Type B pancreatic cell (in vitro differentiated cells): ENCODE measurements at places on chromosomes 7 and 10.

GRCh38 chr7:137820156-137820555 is 26.6 kb downstream of the DGKI start:
- no peak for DNase-seq

DNA sequence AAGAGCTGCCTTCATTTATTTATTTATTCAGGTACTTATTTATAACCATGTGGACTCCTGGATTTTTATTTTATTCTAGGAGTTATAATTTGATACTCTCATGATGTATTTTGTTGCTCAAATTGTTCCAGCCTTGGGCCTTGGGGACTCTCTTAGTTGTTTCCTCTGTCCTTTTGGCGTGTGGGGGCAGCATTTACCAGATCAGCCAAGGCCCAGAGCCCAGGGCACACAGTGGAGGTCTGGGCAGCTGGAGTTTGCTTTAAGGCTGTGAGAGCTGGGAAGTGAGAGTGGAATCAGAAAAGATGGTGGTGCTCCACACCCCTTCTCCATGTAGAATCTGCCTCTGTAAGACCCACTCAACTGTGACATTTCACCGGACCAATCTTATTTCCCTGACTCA is 398.9 kb downstream of the RPS24 start:
- DNase-seq, result no peak

DNA sequence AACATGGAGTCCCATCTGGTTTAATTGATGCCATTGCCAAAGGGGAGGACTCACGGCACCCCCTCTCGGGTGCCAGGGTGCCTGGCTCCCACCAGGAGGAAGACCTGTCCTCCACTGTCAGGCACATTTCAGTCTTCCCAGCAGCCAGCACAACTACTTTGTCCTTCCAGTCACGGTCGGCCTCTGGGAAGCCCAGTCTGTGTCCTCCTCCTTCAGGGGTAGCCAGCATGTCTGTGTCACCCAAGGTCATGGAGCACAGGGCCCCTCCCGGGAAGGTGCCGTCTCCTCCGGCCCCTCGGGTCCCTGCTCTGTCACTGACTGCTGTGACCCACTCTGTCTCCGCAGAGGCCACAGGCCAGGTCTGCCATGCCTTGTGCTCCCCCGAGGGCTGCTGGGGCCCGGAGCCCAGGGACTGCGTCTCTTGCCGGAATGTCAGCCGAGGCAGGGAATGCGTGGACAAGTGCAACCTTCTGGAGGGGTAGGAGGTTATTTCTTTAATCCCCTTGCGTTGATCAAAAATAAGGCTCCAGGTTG is 142.4 kb downstream of the EGFR start:
- no peak for DNase-seq

- no peak for DNase-seq
Measured at GRCh38 chr7:107165341-107165740, 3.5 kb upstream of the HBP1 start.

GRCh38 chr10:117501460-117502035 is 41.0 kb upstream of the EMX2 start:
- no peak for DNase-seq

GRCh38 chr10:109968953-109969759 is 38.6 kb upstream of the ADD3 start:
- no peak for DNase-seq

DNA sequence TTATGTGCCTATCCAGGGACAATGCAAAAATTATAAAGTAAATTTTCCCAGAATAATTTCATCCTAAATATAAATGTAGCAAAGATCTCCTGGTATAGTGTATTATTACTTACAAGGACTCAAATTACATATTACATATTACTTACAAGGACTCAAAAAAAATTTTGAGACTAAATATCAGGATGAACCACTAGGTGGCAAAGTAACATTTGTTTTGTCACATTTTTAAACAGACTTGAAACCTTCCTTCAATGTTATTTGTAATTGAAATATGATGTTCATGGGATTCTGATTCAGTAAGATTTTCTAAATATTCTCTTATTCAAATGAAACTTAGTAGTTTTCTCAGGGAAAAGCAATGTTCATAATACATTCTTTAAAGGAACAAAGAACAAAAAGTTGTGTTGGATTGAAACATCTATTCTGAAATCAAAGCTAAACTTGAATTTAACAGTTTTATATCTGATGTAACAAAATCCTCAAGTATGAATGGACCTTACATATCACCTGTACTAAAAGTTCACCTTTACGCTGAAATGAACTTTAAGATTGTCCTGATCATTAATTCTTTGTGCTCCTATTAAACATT is 74.3 kb upstream of the GNAI1 start:
- DNase-seq, result no peak

DNA sequence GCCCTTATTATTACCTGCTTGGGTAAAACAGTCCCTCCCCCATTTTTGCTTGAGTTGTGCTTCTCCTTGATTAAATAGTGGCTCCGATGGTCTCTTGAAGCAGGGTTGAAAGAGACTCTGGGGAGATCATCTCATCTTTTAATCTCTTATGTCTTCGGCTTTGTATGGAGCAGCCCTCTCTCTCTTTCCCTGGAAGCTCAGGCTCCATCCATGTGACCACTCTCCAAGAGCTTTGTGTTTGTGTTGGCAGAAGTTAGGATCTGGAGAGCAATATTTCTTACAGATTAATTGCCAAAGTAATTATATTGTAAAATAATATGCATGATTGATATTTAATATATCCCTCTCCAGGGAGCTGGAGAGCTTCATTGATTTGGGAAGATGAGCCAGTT is 76.9 kb downstream of the LRRC4 start:
- DNase-seq, result no peak

GRCh38 chr7:38756521-38756920 is 125.3 kb upstream of the AMPH start:
- DNase-seq, result no peak

GRCh38 chr10:18738835-18739234 is 79.6 kb downstream of the ARL5B start:
- no peak for DNase-seq

GRCh38 chr10:81875467-81876252 is 666 bp downstream of the NRG3 start:
- DNase-seq, result no peak

GRCh38 chr7:117075934-117076333 is 122.6 kb downstream of the ST7 start:
- no peak for DNase-seq

DNA sequence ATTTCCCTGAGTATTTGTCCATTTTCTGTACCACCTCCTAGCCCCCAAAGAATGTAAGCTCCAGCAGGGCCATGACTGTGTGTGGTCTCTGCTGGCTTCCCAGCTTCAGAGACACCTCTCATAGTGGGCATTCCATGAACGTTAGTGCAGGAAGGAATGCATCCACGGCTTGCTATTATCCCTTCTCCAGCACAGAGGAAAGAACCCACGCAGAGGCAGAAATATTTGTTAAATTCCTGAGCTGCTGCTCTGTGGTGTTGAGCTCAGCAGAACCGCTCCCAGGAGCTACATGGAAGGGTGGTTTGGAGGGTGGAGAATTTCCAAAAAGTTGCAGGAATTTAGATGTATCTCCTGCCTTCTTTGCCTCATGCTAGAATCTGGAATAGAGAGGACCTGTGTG is 275.2 kb downstream of the POU6F2 start:
- no peak for DNase-seq

GRCh38 chr10:77827366-77827765 is 99.2 kb downstream of the DLG5 start:
- no peak for DNase-seq

GRCh38 chr10:43155741-43156140 is 17.5 kb downstream of the CSGALNACT2 start:
- no peak for DNase-seq

GRCh38 chr7:34756691-34757090 is 98.7 kb downstream of the NPSR1 start:
- no peak for DNase-seq

DNA sequence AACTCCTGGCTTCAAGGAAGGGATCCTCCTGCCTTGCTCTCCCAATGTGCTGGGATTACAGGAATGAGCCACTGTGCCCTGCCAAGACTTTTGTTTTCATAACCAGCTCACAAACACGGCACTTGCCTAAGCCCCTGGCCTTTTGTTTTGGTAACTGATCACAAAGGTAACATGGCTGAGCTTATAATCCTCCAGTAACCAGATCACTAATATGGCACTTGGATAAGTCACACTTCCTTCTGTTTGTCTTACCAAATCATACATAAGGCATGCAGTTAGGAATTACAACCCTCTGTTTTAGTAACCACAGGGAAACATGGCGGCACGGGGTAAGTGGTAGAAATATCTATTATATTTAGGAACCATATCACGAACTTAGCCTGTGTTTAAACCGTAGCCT is 577.1 kb downstream of the CALN1 start:
- no peak for DNase-seq

DNA sequence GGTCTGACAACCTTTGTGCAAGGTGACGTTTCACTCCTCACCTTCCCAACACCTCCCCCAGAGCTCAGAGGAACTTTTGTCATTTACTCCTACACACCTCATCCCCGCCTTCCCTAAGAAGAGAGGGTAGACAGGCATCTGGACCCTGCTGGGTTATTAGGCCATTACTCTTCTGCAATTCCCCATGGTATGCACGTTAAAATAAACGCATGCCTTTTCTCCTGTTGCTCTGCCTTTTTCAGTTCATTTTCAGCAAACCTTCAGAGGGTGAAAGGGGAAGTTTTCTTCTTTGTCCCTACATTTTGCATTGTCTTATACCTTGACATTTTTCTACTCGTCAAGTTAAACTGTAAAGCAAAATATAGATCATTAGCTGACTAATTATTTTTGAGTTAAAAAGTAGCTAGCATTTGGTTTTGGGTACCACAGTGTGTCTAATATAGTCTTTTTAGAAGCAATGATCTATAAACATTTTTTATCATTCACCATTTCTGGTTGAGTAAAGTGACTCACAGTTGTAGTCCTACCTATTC is 10.5 kb upstream of the EDRF1 start:
- no peak for DNase-seq

DNA sequence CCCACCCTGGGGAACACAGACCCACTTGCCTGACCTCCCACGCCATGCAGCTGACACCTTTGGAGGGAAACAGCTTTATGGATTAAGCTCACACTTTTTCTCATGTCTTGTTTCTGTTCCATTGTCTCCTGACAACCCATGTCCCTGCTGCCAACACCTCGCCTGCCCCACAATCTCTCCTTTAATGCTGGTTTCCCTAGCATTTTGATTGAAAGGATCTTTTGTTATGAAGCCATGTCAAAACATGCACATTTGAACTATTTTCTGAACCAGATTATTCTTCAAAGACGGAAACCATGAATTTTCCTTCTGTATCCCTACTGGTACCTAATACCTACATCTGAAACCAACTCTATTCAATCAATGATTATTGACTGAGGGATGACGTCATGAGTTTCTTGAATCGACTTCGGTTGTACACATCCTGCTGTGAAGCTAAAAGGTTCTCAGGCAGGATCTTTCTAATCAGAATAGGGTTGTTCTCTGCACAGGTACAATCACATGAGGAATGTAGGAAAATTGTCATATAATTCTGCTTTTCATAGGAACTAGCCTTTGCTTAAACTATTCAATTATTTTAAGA is 106.2 kb upstream of the NEBL start:
- DNase-seq, result no peak

GRCh38 chr7:101936223-101936610 is 118.8 kb downstream of the CUX1 start:
- no peak for DNase-seq

- no peak for DNase-seq
Measured at GRCh38 chr7:14286036-14286435, 296.6 kb upstream of the ETV1 start.

DNA sequence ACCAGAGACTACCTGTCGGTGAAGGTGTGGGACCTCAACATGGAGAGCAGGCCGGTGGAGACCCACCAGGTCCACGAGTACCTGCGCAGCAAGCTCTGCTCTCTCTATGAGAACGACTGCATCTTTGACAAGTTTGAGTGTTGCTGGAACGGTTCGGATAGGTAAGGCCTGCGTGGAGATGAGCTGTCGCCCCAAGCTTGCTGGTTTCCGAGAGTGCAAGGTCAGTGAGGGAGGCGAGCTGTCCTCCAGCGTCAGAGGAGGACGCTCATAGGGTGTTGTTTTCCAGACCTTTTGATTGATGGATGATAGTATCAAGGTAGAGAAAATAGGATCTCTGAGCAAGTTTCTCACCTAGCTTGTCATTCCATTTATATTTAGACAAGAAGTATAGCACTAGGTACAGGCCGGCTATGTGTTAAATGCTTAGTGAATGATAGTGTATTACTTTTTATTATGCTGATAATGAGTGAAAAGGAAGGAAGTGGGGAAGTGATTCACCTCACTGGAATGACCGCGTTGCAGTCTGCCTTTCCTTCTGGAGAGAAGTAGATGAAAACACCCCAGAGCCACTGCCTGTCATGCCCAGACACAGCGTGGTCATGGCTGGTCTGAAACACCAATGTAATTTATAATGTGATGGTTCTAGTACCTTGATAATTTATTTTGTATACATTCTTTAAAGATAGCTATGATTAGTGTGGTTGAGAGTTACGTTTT is 33.9 kb downstream of the BNIP3 start:
- DNase-seq, result no peak

- no peak for DNase-seq
Measured at GRCh38 chr10:44822966-44823365, 88.2 kb upstream of the TMEM72 start.

DNA sequence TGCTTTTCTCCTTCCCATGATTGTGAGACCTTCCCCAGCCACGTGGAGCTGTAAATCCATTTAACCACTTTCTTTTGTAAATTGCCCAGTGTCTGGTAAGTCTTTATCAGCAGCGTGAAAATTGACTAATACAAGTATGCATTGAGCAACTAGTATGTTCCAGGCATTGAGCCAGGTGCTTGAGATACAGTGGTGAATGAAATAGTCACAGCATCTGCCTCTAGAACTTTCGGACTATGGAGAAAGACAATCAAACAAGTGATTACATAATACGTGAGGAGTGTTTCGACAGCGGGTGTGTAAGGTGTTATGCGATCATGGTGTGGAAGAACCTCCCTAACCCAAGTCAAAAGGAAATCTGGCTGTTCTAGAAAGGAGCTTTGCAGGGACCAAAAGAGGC is 21.6 kb upstream of the NUP205 start:
- DNase-seq, result no peak

- DNase-seq, result no peak
Measured at GRCh38 chr7:143901332-143901667, 676 bp downstream of the TCAF1 start.

- no peak for DNase-seq
Measured at GRCh38 chr7:4683884-4684565, 1.9 kb downstream of the FOXK1 start.

DNA sequence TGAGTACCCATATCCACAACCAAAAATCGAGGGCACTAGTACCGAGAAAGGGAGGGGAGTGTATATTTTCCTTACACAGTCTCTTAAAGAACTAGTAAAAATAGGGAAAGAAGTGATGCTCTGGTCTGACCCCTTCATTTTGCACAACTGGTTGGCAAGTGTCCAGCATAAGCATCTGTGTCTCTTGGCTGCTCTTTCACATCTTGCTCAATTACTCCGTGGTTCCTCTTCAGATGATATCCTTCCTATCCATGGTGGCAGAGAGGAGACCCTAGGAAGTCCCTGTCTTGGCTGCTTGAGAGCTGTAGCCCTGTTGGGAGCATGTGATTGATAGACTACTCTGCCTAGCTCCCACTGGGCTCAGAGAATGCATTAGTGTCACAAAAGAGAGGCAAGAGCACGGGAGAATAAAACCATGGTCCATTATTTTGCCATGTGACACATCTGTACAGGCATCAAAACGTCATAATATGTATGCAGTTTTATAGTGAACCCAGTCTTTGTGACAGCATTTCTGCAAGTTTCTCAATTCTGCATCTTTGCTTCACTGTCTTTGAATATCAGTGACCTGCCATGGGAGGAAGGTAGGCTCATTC is 111.8 kb upstream of the ANKRD1 start:
- DNase-seq, result no peak

GRCh38 chr10:86703176-86703575 is 34.9 kb downstream of the LDB3 start:
- no peak for DNase-seq

- no peak for DNase-seq
Measured at GRCh38 chr7:103598326-103598905, 152.4 kb upstream of the SLC26A5 start.
